ENCODE measurements at places on chromosomes 2 and 18.

- DNase-seq, result peak; percentile 22
Measured at GRCh38 chr2:121356058-121356640, 71.1 kb upstream of the TFCP2L1 start.

- DNase-seq, result peak; percentile 29
Measured at GRCh38 chr2:120108049-120108448, 95.2 kb downstream of the EPB41L5 start.

GRCh38 chr2:219645631-219646527, 18.4 kb downstream of the SLC4A3 start:
- peak; percentile 71 for DNase-seq

DNA sequence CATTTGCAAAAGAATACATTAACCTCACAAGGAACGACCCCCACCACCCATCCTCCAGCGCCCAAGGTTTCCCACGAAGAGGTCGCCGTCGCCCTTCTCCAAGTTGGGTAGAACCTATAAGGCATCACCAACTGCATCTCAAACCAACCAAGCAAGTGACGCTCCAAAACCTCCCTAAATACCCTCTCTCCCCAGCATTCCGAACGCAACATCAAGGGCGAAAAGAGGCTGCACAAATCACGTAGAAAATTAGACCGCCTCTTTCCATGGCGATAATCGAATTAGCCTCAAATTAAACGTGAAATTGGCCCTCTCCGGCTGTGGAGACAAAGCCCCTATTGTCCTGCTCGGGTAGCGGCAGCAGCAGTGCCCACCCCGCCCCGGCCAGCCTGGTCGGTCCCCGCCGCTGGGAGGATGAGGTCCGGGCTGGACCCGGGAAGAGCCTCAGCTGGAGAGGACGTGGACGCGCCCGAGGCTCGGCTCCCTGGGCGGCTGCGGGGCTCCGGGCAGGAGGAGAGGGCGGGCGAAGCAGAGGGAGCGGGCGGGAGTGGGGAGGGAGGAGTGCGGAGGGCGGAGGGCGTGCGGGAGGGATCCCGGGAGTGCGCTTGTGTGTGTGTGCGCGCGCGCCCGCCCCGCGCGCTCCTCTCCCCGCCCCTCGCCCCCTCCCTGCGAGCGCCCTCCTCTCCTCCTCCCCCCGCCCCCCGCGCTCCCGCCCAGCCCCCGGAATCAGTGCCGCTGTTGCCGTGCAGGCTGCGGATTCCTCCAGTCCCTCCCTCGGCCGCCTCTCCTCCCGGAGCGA, at the start of gene SPTBN1:
Gene SPTBN1 (plus strand): TSS at position 765 of the 799 bp plus-strand sequence. CDS start 70,092 bp downstream, outside the sequence.
- DNase-seq, result no peak

GRCh38 chr2:85191157-85191556, 58.0 kb downstream of the TCF7L1 start:
- DNase-seq, result no peak

GRCh38 chr2:226330206-226330605, 469.4 kb downstream of the IRS1 start:
- no peak for DNase-seq

DNA sequence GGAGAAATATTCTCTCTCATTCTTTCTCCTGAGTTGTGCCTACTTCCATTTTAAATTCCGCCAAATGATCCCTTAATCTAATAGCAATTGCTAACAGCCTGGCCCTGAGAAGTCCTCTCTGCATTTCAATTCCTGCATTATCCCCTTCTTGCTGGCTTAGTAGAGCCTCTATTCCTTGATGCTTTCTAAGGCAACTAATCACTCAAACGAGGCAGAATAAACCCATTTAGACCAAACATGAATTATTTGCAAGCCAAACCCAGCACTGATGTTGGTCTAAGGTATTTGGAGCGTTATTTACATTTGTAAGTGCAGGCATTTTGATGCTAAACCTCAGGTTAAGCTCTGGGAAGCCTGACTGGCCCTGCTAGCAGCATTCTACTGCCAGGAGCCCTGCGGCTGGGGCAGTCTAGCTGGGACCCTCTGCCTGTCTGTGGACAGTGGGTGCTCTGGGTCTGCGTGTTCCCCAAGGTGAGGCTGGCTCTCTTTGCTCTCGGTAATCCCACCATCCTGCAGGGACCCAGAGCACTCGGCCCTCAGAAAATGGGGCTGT, 173.1 kb upstream of the HS6ST1 start:
- no peak for DNase-seq

DNA sequence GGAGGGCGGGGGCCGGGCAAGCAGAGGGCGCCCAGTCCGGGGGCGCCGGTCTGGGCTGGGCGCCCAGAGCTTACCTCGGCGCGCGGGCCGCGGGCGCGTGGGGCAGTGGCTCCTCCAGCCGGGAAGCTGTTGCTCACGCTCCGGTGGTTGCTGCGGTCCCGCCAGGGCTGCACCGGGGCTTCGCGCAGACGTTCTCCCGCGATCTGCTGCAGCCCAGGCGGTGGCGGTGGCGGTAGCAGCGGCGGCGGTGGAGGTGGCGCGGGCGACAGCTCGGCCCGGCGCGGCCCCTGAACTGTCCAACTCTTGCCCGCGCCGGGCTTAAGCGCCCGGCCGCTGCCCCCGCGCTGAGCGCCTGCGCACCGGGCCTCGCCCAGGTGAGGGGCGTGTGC, 391 bp downstream of the ZNF385B start:
- DNase-seq, result no peak

- DNase-seq, result no peak
Measured at GRCh38 chr2:31032475-31032874, 105.8 kb downstream of the GALNT14 start.

DNA sequence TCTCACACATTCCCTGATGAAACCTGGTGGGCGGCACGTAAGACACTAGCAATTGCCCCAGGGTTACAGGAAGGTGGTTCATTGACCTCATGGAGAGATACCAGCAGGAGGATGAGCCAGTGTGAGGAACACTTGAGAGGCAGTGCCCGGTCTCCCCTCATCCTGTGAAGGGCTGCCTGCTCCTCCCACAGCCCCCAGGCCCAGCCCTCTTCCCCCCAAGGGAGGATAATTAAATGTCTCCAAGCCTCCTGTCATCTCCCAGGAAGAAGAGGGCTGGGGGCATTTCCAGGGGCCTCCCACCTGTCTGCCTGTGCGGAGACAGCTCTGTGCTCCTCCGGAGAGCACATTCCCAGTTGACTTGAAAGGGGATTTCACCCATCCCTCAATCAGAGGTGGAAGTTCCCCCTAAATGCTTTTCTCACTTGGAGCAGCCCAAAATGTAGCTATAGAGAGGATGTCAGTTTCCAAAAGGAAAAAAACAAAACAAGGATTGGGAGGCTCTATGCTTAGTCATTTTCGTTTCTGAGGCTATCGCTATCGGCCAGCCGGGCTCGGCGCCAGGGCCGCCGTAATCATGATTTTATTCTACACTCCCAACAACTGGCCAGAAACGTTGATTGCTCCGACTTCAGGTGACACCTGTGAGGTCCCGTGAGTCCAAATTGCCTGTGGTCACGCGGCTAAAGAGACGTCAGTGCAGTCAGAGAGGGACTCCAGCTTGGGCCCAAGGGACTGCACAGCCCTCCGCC, 7.1 kb downstream of the KCNF1 start:
- no peak for DNase-seq

- DNase-seq, result no peak
Measured at GRCh38 chr2:196640031-196640548, 575 bp downstream of the CCDC150 start.

DNA sequence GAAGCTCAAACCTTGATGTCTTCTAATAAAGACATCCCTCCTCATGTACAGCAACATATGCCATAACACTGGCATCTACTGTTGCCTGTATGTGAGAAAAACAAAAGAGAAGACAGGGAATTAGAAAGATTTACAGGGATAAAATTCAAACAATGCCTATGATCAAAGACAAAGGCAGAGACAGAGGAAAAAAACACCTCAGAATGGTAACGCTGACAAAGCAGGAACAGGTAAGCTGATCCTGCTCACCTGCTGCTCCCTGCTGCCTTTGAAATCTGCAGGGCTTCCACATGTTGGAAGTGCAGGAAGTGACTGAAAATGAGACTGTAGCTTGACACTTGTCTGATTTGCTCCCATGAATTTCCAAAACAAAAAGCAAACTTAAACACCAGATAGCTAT, 90.2 kb upstream of the DNAJC10 start:
- DNase-seq, result no peak

DNA sequence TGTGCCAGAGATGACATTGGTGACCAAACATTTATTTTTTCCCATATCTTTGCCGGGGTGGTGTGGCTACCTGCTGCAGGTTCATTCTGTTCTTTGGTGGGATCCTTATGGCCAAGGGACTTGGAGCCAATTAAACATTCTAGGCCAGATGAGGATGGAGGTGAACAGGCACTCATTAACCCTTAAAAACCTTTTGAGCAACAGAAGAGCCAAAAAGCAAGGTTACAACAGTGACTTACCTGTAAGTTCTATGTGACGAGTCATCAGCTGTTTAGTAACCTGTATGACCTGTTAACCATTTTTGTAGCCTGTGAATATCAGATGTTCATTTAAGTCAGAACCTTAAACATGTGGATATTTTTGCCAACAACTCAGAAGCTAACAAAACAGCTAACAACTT, 105.6 kb downstream of the XRCC5 start:
- DNase-seq, result no peak

DNA sequence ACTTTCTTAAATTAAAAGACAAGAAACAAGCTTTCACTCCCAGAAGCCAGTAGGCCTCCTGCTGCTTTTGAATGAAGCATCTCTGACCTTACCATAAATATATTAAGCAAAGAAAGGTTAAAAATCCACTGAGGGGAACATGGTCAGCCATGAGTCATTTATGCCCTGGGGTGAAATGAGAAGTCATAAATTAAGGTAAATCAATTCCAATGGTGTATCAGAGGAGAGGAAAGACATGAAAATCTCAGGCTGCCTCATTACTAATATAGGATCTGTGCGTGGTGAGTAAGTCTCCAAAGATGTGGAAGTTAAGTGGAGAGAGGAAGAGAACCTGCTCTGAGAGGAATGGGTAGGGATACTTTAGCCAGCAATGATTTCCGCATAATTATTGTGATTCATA, 292.3 kb upstream of the CHAC2 start:
- peak; percentile 87 for DNase-seq

GRCh38 chr18:68925268-68925667, 127.4 kb downstream of the CCDC102B start:
- no peak for DNase-seq

GRCh38 chr2:54685263-54685775, 38.1 kb upstream of the EML6 start:
- no peak for DNase-seq

Data from HS-5 (cell line).